ENCODE measurements at places on chromosomes 6 and 20. TPM values are rescaled to one million over a fixed set of nuclear protein-coding genes. Genes with fewer than 3 reads are reported as not detected.

RNF182 gene
- polyA plus RNA-seq, result 9.5 TPM

SALL4 gene
- polyA plus RNA-seq, result not detected

PHACTR3 gene
- polyA plus RNA-seq, result 15.5 TPM

CST4 gene
- polyA plus RNA-seq, result not detected

FGD2 gene
- not detected for polyA plus RNA-seq

HMGCLL1 gene
- 13.6 TPM for polyA plus RNA-seq

PMEPA1 gene
- polyA plus RNA-seq, result 1.9 TPM

ZFP64 gene
- 6.7 TPM for polyA plus RNA-seq

Data from Purkinje cell (primary cell).